ENCODE measurements at places on chromosomes 1 and 21.
A peak's percentile ranks its signal among the peaks of the same experiment; 100 is the strongest.

- no peak for DNase-seq
These were observed 590 bp downstream of the CNN3 start for GRCh38 chr1:94926126-94926914.

- peak; percentile 78 for DNase-seq
These were observed 85.1 kb downstream of the KCNN3 start for GRCh38 chr1:154784924-154785531.

DNA sequence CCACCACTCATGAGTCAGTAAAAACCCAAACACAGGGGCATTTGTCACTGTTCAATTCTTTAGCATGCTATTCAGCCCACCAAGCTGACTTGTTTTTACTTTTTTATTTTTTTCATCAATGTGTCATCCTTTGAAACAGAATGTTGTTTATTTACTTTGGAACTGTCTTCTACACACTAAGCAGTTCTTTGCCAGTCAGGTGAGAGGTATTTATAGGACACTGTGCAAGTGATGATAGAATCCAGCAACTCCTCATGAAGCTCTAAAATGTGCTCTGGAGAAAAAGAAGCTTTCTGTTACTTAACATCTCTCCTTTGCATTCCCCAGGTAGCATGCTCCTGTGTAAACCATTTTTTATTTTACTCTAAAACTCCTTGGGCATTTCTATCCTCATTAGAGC, 582.0 kb upstream of the TMPRSS15 start:
- no peak for DNase-seq

DNA sequence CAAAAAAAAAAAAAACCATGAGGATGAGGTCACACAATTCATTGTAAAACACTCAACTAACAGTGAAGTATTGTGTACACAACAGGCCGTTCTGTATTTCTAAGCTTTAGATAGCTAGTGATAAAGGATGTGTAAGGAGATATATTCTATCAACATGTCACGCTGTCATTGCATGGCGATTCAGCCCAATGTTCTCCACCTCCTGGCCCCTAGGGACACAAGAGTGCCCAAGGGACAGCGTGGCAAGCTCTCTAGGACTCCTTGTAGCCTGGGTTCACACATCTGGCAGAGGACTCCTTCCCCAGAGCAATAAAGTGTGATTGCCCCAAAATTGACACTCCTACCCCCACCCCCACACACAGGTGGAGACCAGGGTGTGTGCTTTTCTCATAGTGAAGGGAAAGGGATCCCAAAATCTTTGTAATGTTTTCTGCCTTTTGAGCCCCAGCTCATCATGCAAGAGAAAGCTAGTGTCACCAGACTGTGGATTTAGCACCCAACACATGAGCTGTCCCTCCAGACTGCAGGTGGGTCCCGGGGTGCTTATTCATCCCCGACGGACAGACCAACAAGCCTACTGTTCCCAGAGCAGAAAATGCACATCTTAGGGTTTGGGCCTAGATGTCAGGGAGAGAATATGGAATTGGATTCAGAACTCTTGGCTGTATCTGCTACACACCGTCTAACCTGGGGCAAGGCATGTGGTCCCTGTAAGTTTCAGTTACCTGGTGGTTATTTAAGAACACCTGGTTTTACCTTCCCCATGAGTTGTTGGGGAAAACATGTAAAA, 11.5 kb downstream of the TMPRSS3 start:
- no peak for DNase-seq

DNA sequence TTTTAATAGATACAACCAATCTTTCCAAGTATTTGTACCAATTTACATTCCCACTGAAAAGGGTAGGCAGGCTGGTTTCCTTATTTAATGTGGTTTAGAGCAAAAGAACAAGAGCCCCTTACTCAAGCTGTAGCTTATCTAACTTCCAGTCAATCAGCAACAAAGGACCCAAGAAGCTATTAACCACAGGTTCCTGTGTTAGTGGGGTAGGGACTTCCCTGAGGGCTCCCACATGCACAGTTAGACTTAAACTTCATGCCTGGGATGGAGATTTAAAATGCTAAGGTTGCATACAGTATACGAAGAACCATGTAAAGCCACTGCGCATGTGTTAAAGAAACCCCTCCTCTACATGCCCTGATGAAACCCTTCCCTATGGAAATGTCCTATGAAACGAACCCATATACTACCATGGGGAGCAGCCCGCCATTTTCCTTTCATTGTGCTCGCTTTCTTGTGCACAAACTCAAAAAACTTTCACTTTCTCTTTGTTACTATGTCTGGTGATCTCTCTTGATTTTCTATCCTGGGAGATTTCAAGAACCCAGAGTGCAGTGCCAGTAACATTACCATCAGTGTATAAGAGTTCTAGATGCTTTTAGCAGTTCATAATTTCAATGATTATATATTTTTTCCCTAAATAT, 23.3 kb upstream of the ST6GALNAC5 start:
- DNase-seq, result no peak

GRCh38 chr1:11463177-11463576, 15.8 kb upstream of the DISP3 start:
- no peak for DNase-seq

DNA sequence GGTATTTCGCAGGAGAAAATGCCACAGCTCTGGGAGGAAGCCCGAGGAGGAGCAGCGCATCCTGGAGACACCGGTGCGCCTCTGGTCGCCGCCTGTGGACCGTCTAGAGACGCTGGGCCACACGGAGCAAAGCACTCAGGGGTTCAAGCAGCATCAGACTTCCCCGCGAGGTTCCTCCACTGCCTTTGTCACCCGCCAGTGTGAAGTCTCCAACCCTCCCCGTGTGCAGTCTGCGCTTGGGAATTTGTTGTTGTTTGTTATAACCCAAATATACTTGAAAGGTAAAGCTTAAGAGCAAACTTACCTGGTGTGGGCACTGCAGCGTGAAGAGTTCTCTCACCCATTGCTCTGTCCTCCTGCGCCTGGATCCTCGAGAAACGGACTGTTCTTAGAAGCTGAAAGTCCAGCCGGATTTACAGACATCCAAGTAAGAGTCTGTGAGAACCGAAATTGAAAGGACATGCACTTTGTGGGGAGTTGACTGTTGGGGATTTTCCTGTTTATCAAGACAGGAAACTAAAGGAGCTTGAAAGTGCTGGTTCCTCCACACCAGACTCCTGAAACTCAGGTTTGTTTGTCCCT, at the start of gene GBP4:
Gene GBP4, minus strand, starts transcription at position 452 of the 582 bp plus-strand sequence. Its CDS starts 108 bp downstream, at position 344.
- peak; percentile 42 for DNase-seq

DNA sequence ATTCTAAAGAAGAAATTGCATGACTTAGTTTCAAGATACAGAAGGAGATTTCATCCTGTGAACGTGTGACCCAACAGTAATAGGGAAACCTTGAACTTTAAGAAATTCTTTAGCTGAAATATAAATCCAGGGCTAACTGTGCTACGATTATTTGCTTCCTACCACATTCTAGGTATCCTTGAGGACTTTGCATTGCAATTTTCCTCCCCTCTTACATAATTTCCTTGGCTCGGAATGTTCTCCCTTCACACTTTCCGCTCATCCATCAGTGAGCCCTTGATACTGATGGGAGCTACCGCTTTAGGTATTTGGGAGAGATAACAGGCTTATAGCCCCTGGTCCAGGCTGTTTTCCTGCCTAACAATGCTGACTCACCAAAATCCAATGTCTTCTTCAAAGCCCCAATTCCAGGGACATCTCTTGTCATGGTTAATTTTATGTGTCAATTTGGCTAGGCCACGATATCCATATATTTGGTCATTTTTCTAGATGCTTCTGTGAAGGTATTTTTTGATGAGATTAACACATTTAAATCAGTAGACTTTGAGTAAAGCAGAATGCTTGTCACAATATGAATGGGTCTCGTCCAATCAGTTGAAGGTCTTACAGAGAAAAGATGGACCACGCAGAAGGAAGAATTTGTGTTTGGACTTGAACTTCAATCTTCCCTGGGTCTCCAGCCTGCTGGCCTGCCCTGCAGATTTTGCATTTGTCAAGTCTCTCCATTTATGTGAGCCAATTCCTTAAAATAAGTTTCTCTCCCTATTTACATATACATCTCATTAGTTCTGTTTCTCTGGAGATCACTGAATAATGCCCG, 121.2 kb downstream of the PTPN14 start:
- no peak for DNase-seq

DNA sequence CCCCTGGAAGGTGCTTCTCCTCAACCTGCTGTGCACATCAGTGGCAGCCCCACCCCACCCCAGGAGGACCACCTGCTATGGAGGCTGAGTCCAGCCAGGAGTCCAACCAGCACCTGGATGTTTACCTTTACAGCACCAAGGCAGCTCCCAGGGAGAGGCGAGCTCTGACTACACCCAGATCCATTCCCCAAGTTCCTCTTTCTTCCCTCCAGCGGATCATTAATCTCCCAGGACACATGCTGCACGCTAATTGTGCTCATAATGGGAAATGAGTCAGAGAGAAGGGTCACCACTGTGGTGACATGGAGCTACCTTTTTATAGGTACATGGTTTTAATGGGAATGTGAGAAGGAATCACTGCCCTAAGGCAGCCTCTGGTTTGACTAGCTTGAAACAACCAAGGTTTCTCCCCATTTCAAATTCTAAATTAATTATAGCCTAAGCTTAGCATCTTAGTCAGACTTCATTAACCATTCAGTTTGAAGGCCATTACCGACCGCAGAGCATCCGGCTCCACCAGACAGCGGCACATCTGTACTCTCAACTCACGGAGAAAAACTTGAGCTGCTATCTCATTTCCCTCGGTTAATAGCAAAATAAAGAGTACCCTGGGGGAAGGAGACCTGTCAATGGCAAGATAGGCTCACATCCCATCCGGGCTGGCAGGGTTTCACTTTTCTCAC, 173.1 kb upstream of the GALNT2 start:
- DNase-seq, result no peak

GRCh38 chr1:64655861-64656260, 89.0 kb upstream of the RAVER2 start:
- DNase-seq, result no peak

GRCh38 chr1:92329347-92330129, 30.7 kb downstream of the RPAP2 start:
- no peak for DNase-seq

GRCh38 chr1:33147997-33148314, 33.9 kb downstream of the TRIM62 start:
- no peak for DNase-seq

GRCh38 chr1:22290611-22291010, 147.7 kb upstream of the WNT4 start:
- no peak for DNase-seq

GRCh38 chr21:18070392-18070791, 174.2 kb upstream of the CHODL start:
- DNase-seq, result no peak

DNA sequence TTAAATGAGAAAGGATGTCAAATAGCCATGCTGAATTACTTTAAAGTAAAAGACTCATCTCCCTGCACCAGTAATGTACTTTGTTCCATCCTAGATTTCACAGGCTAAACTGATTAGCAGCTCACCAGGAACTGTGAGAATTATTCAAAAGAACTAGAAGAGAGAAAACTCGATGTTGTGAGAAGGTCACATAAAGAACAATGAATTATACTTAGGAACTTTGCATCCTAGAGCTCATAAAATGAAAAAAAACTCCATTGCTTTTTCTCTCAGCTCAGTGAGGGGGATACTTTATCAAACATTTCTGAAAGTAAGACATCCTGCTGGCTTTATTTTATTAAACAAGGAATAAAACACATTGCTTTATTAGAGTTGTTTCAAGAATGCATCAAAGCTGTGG, 278.5 kb downstream of the MRPL39 start:
- no peak for DNase-seq

DNA sequence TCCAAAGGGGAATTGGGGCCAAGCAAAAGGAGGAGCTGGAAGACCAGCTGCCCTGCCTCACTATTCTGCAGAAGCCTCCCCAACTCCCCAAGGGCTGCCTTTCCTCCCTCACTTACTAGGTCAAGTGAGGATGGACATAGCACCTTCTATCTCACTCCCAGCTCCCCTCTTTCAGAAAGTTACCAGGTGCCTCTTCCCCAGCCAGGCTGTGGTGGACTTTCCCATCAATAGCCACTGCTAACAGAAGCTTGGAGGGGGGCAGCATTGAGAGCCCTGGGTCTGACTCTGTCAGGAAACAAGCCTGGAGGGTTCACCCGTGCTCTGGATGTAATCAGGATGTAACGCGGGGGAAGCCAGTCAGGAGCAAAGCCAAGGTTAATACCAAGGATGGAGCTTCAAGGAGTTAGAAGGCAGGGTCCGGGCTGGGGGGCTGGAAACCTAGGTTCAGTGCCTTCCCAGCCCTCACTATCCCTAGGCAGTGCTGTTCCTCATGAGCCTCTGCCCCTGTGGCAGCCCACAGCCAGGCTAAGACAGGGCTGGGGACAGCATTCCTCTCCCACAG, 127.8 kb upstream of the NGF start:
- DNase-seq, result no peak

- DNase-seq, result no peak
These were observed 71.4 kb downstream of the RGS2 start for GRCh38 chr1:192880231-192880630.

DNA sequence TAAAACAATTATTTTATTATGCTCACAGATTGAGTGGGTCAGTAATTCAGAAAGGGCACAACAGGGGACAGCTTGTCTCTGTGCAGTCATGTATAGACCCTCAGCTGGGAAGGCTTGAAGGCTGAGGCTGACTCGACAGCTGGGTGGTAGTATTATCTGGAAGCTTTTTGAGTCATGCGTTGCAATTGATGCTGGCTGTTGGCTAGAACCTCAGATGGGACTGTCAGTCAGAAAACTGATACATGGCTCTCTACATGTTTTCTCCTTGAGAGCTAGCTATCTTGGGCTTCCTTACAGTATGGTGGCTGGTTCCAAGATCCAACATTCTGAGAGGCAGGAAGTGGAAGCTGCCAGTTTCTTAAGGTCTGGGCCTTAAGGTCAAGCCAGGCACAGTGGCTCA, 61.5 kb upstream of the SELENON start:
- no peak for DNase-seq

DNA sequence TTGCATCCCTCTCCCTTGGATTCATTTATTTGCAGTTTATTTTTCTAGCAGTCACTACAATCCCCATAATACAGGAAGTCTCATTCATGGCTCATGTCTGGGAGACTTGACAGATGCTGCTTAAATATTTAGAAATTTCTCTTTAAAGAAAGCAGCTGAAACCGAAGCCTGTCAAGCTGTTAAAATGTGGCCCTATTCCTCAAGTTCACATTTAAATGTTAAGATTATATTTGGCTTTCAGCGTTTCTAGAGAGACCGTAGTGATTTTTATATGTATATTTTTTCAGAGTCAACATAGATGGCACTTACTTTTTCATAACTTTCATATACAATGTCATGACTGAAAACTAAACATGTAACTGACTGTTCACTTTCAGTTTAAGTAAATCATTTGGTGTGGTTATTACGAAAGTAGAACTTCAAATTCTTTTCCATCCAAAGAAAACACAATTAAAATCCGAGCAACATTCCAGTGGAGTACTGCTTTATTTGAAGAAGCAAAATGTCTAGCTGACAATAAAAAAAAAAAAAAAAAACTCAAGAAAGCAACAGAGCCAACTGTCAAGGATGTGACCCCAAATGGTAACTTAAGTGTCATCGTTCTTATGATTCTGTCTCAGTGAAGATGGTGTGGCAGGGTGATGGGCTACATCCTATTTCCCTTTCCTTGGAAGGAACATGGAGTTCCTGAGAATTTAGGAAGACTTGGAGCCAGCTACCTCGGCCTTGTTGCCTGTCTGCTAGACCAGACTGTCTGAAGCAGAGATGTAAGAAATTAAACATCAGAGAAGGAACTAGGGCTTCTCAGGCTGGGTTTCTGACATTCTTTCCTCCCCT, 37.8 kb downstream of the MIS18A start:
- no peak for DNase-seq

GRCh38 chr1:94607398-94607797, 65.8 kb upstream of the F3 start:
- DNase-seq, result no peak
